ENCODE measurements at places on chromosomes 7 and 10. TPM values are rescaled to one million over a fixed set of nuclear protein-coding genes. Genes with fewer than 3 reads are reported as not detected.
A peak's percentile ranks its signal among the peaks of the same experiment; 100 is the strongest.

DNA sequence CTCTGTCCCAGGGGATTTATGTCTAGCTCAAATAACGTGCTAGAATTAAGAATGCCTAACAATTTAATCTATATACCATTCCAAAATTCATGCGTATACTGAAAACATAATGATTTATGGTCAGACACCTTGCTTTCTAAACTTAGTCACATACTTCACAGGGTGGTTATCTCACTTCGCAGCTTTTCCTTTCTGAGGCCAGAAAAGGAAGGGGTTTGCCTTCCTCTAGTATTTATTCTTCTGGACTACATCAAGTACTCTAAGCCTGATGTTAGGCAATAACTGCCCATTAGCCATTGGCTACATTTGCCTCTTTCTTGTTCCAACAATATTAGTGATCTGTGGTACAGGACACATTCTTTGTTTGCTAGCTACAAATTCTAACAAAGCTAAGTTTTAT lies 72.6 kb upstream of the FHIP2A start:
- no peak for DNase-seq
- no peaks in the 10 kb centered on the region for H3K36me3 ChIP-seq
- H3K4me1 ChIP-seq, result peaks cover 55% of the 10 kb centered on the region
- no peak overlapping the region for H3K4me3 ChIP-seq
- peak overlapping the region; percentile 99 for H3K27ac ChIP-seq

- H3K4me1 ChIP-seq, result no peaks in the 10 kb centered on the region
- H3K36me3 ChIP-seq, result no peaks in the 10 kb centered on the region
- DNase-seq, result no peak
- no peaks in the 10 kb centered on the region for H3K27me3 ChIP-seq
These were observed 27.1 kb upstream of the CC2D2B start for GRCh38 chr10:95880704-95881103.

Gene POLR2J2
- 10.0 TPM for total RNA-seq

- no peaks in the 10 kb centered on the region for H3K36me3 ChIP-seq
- H3K4me3 ChIP-seq, result no peak overlapping the region
- no peaks in the 10 kb centered on the region for H3K27me3 ChIP-seq
- peaks cover 8% of the 10 kb centered on the region for H3K4me1 ChIP-seq
These were observed 83.0 kb upstream of the DUSP5 start for GRCh38 chr10:110414548-110415309.

DNA sequence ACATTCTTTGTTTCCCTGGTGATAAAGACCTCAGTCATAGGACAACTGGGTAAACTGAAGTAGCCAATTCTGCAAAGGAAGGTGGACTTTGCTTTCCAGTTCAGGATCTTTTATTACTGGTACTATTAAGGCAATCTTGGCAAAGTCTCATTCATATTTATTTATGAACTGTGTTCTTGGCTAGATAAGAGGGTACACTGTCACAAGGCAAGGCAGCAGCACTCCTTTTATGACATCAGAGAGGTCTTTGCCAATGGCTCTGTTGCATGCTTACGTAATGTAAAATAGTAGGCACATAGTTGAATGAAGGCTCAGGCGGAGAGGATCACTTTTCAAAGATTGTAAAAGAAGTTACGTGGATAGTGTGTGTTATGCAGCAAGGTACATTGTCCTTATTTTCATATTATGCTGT lies 63.7 kb upstream of the PDK4 start:
- H3K27ac ChIP-seq, result no peak overlapping the region
- H3K4me1 ChIP-seq, result no peaks in the 10 kb centered on the region
- no peak overlapping the region for H3K4me3 ChIP-seq

DNA sequence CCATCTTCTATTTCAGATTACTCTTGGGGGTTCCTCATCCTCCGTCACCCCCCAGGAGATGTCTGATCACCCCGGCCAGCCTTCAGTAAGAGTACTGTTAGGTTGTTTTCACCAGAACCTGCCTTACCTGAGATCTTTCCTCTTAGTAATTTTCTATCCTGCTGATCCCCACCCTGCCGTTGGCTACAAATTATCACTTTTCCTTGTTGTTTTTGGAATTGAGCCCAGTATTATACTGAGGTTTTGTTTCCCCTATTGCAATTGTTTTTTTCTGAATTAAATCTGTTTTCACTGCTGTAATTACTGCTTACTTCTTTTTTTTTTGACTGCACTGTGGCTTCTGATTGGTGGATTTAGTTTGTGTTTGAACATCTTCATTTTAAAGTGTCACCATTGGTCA lies 14.7 kb downstream of the SPAM1 start:
- no peak overlapping the region for H3K27ac ChIP-seq
- no peaks in the 10 kb centered on the region for H3K4me1 ChIP-seq
- no peaks in the 10 kb centered on the region for H3K36me3 ChIP-seq
- no peak overlapping the region for H3K4me3 ChIP-seq

Gene C7orf25
- 10.0 TPM for total RNA-seq

- no peaks in the 10 kb centered on the region for H3K4me1 ChIP-seq
- H3K27me3 ChIP-seq, result no peaks in the 10 kb centered on the region
- DNase-seq, result no peak
- no peak overlapping the region for H3K4me3 ChIP-seq
- H3K36me3 ChIP-seq, result no peaks in the 10 kb centered on the region
- H3K27ac ChIP-seq, result no peak overlapping the region
These were observed 694.6 kb upstream of the SORCS1 start for GRCh38 chr10:107859065-107859464.

Gene TRIL
- not detected for total RNA-seq

Gene ACTL6B
- total RNA-seq, result not detected

DNA sequence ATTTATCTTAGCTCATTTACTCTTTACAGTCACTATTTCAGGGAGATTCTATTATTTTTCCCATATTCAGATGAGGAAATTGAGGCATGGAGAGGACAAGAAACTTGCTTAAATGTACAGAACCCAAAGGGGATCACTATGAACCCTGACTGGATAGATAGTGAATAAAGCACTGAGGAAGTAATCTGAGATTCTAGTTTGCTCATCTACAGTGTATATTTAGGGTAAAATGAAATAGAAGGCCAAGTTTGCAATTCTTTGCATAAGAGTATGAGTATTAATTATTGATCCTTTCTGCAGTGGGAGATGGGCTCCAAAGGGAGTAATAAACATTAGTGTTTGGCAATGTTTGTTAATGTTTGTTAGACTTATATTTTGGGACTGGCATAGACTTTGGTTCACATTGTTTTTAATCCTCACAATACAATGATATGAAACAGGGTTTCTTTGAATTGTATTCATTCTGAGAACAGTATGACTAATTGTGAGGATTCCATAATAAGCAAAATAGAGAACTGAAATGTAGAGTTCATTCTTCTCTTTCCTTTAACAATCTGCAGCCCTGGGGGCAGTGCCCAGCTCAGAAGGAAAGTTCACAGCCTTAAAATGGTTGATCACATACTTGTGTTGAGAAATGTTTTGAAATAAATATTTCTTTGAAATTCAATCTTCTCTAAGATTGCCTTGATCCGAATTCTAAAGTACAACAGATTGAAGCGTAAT lies 131.0 kb upstream of the ZNF804B start:
- H3K27ac ChIP-seq, result no peak overlapping the region
- H3K4me1 ChIP-seq, result no peaks in the 10 kb centered on the region
- H3K27me3 ChIP-seq, result no peaks in the 10 kb centered on the region
- no peaks in the 10 kb centered on the region for H3K36me3 ChIP-seq

DNA sequence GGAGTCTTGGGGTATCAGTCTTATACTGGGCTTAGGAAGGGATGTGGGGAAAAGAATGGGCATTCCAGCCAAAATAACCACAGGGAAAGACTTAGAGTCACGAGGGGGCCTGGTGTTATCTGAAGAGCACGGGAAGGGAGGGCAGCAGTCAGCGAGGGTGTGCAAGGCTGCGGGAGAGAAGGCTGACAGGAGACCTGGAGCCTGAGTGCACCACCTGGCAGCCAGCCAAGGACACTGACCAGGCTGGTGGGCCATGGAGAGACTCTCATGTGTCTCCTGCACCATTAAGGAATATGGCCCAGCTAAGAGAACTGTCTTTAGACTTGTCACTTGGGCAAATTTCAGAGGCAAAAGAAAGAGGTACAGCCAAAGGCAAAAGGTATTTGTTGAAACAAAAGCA lies 69.6 kb downstream of the PKD1L1 start:
- no peak for DNase-seq
- H3K27ac ChIP-seq, result no peak overlapping the region
- H3K4me1 ChIP-seq, result no peaks in the 10 kb centered on the region
